ENCODE measurements at places on chromosomes 2 and 18.

DNA sequence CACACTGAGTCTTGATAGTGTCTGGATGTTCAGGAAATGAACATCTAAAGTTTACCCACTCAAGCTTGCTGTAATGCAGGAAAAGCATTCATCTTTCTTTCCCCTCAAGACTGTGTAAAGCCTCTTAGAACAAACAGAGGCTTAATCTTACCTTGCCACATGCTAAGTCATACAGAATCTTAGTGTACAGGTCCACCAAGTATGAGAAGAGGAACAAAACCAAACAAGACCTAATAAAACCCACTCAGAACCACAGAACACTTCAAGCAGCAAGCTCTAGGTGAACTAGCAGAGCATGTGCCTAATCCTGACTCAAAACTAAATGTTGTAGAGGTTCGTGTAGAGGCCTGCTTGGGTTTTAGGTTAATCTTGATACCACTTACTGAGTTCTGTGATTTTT lies 97.6 kb downstream of the SPTBN1 start:
- no peak for DNase-seq

- no peak for DNase-seq
Observed at GRCh38 chr2:238015705-238016104, 45.1 kb upstream of the SCLY start.

GRCh38 chr2:62099050-62099449 lies 96.9 kb upstream of the B3GNT2 start:
- no peak for DNase-seq

DNA sequence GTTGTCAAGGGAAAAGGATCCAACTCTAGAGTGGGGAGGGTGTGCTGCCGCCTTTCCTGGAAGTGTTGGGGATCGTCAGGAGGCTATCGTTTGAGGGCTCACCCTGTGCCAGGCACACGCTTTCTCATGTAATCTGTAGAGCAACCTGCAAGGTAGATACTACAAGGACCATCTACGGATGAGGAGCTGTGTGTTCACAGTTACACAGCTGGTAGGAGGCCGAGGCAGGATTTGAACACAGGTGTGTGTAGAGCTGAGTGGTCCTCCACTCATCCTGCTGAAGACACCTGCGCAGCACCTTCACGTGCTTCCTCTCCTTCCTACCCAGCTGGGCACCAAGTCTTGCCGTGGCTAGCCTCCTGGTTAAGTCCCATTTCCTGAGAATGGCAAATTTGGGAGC lies 68.3 kb downstream of the MARCO start:
- DNase-seq = no peak

DNA sequence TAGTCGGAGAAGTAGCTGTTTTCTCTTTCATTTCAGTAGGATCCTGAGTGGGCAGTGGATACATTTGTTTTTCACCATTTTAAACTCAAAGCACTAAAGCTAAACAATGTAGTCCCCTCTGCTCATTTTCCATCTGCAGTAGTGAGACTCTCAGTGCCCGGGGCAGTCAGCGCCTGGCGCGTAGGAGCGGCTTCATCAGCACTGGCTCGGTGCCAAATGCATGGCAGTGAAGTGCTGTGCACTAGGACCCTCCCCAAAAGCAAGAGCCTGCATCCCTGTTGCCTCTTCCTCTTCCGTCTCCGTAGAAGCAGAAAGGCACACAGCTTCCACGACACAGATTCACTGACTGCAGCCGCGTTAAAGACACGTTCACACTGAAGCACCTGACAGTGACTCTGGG lies 19.0 kb upstream of the ESPNL start:
- no peak for DNase-seq

DNA sequence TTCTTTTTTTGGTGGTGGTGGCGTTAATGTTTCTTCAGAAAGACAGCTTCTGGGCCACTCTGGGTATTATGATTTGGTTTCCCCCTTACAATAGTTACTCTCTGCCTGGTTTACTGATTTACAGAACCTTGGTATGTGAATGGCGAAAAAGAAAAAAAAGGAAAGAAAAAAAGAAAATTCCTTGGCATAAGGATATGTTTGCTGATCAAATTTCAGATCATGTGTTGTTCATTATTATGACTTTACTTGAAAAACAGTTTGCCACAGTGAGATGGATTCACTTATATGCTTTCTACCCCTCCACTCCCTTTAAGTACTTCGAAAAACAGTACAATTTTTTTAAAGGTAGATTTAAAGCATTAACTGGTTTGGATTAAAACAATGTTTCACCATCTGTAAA lies 21.0 kb downstream of the BCL11A start:
- DNase-seq = no peak

DNA sequence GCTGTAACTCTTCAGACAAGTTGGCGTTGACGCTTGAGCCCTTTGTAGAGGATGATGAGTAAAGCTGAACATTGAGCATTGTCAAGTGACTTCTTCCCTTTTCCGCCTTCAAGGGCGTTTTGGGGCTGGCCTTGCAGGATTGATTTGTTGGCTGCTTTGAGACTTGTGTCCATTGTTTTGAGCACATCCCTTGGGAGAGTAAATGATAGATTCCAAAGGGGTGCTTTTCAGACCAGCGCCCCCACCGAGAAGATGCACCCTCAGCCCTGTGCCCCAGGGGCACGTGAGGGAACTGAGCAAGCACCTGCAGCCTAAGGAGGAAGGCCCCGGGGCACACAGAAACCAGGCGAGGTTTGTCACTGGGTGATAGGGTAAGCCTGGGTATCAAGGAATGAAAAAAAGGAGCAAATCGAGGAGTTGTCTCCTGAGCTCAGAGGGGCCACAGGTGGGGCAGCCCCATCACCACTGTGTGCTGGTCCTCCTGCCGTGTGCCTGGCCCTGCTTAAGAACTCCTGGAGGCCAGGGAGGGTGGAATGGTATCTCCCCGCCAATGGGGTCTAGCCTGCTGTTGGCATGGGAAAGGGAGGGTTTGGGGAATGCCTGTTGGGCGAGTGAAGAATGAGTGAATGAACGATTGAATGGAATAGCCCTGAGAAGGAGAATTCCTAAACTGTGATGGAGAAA lies 64.0 kb downstream of the RAB31 start:
- DNase-seq = no peak

GRCh38 chr2:226536410-226536809 lies 263.2 kb downstream of the IRS1 start:
- DNase-seq = no peak

GRCh38 chr2:149861034-149861433 lies 273.5 kb upstream of the MMADHC start:
- no peak for DNase-seq

GRCh38 chr2:5673145-5674025 lies 18.8 kb upstream of the SOX11 start:
- DNase-seq = no peak

DNA sequence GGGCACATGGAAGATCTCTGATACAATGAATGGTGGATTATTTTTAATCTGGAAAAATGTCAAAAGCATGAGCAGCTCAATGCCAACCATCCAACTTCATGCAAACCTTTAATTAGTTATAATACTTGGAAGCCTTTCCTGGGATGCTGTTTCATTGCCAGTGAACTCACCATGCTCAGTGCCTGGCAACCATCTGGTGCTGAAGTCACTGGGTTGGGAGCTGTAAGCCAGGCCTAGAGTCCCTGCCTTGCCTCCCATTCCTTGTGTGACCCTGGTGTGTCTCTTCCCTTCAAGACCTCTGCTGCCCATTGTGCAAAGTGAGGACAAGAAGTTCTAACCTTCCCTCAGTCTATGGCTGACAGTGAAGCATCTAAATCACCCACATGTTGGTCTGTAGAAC lies 458.7 kb downstream of the RNF144A start:
- DNase-seq = no peak

DNA sequence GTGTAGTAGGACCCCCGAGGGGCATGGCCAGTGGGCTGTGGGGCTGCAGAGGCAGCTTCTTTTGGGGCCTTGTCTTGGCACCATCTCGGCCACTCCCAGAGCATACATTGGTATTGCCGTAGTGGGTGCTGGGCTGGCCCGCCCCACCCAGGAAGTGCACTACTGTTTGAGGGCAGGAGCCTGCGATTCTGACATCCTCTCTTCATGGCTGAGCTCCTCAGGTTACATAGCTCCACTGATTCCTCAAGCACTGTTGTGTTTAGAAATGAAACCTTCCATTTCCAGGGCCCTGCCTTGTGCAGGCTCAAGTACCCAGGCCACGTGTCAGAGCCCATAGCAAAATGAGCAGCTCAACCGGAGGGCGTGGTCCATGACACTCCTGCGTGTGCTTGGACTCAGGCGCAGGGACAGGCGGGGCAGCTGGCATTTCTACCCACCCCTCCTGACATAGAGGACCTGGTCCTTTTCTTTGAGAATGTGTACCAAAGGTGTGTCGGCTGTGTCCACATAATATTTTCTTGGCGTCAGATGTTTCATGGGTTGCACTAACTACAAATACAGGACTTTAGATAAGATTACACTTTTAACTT lies 67.9 kb downstream of the DGKD start:
- DNase-seq = no peak

GRCh38 chr2:173239644-173240043 lies 115.0 kb upstream of the CDCA7 start:
- DNase-seq = no peak

- peak; percentile 78 for DNase-seq
Observed at GRCh38 chr2:174593574-174594203, 3.9 kb downstream of the WIPF1 start.

GRCh38 chr2:78077633-78078032 lies 555.5 kb upstream of the LRRTM4 start:
- no peak for DNase-seq

GRCh38 chr18:61817086-61817485 lies 75.7 kb downstream of the RNF152 start:
- DNase-seq = no peak

DNA sequence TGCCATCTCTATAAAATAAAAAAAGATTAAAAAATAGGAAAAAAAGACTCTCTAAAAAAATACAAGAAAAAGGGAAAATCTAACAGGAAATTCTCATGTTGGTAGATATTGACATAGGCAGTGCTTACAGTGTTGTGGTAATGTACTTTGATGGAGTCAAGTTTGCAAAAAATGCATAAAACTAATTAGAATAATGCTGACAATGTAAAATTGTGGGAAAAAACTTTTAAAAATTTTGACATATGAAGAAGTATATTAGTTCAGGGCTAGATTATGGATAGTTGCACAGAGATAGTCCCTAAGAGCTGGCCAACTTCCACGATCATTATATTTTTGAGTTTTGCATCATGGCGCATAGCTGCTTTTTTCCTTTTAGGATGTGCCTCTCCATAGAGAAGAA lies 72.7 kb downstream of the GBX2 start:
- DNase-seq = no peak

DNA sequence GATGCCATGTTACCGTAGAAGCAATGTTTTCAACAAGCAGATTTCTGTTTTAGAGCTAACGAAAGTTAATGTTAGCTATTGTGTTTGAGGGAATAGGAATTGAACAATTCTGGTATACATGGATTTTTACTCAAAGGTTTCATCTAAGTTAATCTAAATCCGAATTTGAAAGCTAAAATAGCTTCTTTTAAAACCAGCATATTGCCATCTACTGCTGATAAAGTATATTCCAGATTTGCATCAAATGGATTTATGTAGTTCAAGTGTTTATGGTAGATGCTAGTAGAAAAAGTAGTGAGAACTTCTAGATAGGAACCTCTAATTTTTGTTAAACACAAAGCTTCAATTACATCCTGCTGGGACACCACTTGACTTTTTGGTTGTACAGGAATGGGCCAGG lies 1569.5 kb upstream of the NXPH2 start:
- no peak for DNase-seq

GRCh38 chr2:190214426-190215194 lies 105.0 kb downstream of the HIBCH start:
- DNase-seq = no peak

- no peak for DNase-seq
Observed at GRCh38 chr2:61774351-61774750, 79.5 kb downstream of the FAM161A start.

DNA sequence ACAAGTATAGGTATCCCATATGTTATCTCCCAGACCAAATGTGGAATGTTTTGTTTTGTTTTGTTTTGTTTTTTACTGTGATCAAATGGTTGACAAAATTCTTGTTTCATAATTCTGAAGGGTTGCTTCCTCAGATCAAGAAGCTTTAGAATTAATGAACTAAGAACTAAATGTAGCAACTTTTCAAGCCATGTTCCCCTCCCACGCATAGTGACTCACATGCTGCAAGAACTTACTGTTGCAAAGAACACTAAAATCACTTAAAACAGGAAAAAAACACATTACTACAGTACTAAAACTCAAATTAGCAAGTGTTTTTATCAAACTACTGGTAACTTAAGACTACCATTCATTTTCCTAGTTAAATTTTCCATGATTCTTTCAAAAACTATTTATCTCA lies 30.6 kb downstream of the HNRNPLL start:
- DNase-seq = peak; percentile 10

GRCh38 chr2:196516564-196516963 lies 123.0 kb upstream of the CCDC150 start:
- peak; percentile 29 for DNase-seq

GRCh38 chr2:217370391-217370790 lies 510.5 kb upstream of the TNP1 start:
- peak; percentile 99 for DNase-seq

All from M059J (cell line).